Ascending aorta (tissue), 2 donors: ENCODE measurements at places on chromosomes 16 and 17. TPM values are rescaled to one million over a fixed set of nuclear protein-coding genes. Genes with fewer than 3 reads are reported as not detected.

The GRAP gene
- 1.8 TPM for total RNA-seq

The LRRC37A3 gene
- total RNA-seq = 4.3 TPM

The TP53TG3 gene
- not detected for total RNA-seq

The KIF18B gene
- not detected for total RNA-seq

The CLEC3A gene
- not detected for total RNA-seq

The AURKB gene
- total RNA-seq = not detected

The TP53 gene
- total RNA-seq = 48.0 TPM

The KCNJ12 gene
- 13.2 TPM for total RNA-seq

The ELMO3 gene
- not detected for total RNA-seq

The RNF112 gene
- total RNA-seq = 0.53 TPM

The NECAB2 gene
- total RNA-seq = not detected

The METTL23 gene
- 31.2 TPM for total RNA-seq

The ASPA gene
- total RNA-seq = 0.11 TPM

The CEP295NL gene
- total RNA-seq = 10.7 TPM

The LRRC75A gene
- total RNA-seq = 1.2 TPM

The OTOA gene
- total RNA-seq = not detected

The PRSS8 gene
- not detected for total RNA-seq

The PPP1R1B gene
- total RNA-seq = 2.4 TPM
